Activated gamma-delta T cell treated with Interleukin-2 at 50 U/mL for 16 hours (primary cell): ENCODE measurements at places on chromosomes 12 and 14.

DNA sequence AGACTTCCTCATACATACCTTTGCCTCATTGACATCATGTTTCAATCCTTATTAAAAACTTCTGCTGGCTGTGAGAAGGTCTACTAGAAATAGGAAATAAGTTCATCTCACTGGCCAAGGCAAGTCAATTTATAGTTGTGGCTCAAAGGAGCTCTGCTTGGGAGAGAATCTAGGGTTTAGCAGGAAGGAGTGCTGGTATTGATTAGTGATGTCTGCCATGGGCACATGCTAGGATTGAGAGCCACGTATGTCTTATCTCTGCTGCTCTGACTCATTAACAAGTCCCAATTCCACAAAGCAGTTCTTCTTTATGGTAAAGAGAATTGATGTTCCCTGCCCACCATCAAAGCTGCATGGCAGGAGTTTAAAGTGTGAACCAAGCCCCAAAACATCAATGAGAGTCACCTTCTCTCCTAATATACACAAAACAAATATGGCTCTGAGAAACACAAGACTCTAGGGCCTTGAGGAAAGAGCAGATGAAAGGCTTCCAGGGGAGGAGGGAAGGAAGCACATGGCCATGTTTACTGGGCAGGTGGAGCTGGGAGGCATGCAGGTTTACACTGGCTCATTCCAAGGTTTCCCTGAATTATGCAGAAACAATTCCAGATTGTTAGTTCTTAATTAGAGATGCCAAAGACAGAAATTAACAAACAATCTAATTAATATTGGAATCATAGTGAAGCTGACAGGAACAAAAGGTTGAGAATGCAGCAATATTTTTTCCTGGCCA lies 931.9 kb upstream of the TMEM132C start:
- DNase-seq: no peak

DNA sequence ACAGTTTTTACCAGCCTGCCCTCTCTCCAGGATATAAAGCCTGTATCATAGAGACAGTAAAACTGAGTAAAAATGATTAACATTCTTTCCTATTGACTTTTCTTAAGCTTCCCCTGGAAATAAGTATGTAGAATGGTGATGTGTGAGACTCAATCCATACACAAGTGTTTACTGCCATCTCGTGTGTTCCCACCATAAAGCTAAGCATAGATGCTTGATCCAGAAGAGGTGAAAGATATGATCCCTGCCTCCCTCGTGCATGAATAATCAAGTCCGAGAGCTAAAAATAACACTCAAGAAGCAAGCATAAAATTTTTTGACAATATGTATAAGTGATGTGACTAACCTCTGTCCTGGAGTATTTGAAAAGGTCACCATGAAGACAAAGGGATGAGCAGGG lies 16.9 kb upstream of the GSG1 start:
- DNase-seq: no peak

GRCh38 chr14:92945544-92945943 lies 22.6 kb downstream of the CHGA start:
- DNase-seq: no peak

- no peak for DNase-seq
Measured at GRCh38 chr14:101584055-101584859, 23.0 kb downstream of the DIO3 start.

- no peak for DNase-seq
Measured at GRCh38 chr12:94202245-94203180, 54.1 kb downstream of the PLXNC1 start.
